ENCODE measurements at places on chromosomes 12 and 14.

DNA sequence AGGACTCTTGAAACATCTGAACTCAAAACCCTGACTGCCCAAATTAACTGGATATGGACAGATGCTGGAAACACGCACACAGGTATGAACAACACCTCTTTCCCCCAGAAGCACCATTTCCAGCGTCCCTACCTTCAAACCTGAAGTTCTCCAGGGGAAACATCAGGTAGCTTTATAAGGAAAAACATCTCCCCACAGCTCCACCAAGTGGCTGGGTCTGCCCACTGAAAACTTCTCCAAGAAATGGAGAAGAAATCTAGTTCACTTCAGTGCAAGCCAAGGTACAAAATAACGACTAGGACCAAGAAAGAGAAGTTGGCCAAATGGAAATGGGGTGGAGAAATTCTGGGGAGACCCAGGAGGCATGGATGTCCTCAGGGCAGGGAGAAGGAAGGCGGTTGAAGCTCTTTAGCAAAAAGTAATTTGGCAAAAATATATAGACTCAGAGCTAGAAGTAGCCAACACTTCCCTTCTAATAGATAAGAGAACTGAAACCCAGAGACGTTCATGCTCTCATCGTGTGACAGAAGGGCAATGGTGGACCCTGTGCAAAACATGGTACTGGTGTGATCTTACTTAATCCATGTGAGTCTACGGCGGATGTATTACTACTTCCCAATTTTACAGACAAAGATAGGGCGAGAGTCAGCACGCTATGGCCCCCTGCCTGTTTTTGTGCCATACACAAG lies 10.5 kb upstream of the NUAK1 start:
- no peak for DNase-seq

- DNase-seq, result no peak
Measured at GRCh38 chr12:19908830-19909229, 459.5 kb upstream of the PDE3A start.

- DNase-seq, result no peak
Measured at GRCh38 chr12:55829967-55830600, 697 bp upstream of the DNAJC14 start.

DNA sequence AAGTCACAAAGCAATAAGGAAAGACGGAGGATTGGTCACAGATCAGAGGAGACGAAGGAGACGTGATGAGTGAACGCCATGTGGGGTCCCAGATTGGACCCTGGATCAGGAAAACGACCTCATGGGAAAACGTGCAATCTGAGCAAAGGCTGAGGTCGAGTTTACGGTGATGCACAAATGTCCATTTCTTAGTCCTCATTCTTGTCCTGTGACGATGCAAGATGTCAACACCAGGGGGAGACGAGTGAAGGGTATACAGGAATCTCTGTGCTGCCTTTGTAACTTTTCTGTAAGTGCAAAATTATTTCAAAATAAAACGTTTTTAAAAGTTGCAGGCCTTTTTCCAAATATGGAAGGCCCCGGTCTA lies 329.8 kb downstream of the MED13L start:
- DNase-seq, result no peak

DNA sequence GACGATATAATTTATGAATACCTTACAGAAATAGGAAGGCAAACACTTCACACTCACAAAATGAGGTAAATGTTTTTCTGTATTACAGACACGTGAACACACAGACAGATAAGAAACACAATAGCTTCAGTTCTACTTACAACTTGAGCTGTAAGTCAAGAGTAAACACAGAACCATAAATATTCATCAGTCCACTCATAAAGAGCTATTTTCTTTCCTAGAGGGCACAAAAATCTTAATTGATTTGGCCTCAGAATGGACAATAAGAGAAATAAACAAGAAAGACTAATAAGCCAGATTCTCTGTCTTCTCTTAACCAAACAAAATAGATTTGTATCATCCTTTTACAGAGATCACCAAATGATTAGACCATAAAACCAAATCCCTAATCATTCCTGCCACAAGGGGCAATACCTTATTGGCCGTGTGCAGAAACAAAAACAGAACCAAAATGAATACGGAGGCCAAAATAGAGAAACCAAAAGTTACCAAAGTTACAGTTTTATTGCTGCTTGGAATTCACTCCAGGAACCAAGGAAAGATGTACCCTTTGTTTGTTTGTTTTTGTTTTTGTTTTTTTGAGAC lies 38.1 kb upstream of the GARIN2 start:
- DNase-seq, result no peak

All from activated T-helper 9 cell treated with anti-CD3 and anti-CD28 coated beads, Interleukin-2, amount 50 U/mL, for 16 hours (primary cell).